ENCODE measurements at places on chromosomes 3 and 15.

- no peak for DNase-seq
Observed at GRCh38 chr3:194711286-194711685, 25.6 kb downstream of the FAM43A start.

- DNase-seq, result no peak
Observed at GRCh38 chr3:190499122-190499521, 14.8 kb upstream of the IL1RAP start.

GRCh38 chr3:39387411-39387975 lies 4.3 kb downstream of the SLC25A38 start:
- DNase-seq, result no peak

GRCh38 chr3:59412516-59412915 lies 362.7 kb upstream of the CFAP20DC start:
- DNase-seq, result no peak

DNA sequence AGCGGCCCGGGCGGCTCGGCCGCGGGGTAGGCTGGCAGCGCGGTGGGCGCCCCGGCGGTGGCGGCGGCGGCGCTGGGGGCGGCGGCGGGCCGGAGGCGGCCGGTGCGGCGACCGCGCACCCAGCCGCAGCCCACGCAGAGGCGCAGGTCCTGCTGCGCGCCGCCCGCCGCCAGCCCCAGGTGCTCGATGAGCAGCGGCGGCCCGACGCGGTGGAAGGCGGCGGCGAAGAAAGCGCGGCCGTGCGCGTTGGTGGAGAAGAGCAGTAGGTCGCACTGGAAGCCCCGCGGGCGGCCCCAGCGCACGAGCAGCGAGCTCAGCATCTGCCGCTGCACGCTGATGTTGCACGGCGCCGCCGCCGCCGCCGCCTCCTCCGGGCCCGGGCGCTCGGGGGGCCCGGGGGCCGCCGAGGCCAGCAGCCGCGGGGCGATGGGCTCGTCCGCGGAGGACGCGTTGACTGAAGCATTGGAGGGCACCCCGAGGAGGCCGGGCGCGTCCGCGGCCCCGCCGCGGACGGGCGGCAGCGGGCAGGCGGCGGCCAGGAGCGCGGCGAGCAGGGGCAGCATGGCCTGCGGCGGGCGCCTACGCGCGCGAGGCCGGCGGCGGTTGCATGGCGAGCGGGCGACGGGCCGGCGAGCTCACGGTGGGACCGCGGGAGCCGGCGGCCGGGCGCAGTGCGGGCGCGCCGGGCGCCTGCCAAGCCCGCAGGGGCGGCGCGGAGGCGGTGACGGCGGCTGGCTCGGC lies 452 bp downstream of the TMEM158 start:
- DNase-seq, result peak; percentile 54

- peak; percentile 61 for DNase-seq
Observed at GRCh38 chr15:72835294-72835890, 51.8 kb upstream of the ADPGK start.

DNA sequence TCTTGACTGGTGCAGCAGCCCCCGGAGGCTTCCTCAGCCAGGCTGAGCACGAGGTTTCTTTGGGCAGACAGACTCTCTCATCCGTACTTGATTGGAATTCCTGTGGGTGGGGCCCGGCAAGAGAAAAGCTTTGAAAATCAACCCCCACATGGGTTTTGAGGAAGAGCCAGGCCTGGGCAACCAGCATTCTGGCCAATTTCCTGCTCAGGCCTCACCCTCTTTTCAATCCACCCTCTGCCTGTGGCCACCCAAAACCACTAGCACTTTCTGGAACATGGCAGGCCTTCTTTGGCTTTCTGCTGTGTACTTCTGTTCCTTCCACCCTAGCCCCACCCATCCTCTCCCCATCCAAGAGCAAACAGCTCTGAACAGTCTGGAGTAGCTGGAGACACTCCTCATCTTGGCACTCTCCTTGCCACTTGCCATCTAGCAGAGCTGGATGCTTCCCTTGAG lies 5.9 kb downstream of the MYO5C start:
- no peak for DNase-seq

- no peak for DNase-seq
Observed at GRCh38 chr3:41301548-41301947, 102.2 kb downstream of the CTNNB1 start.

DNA sequence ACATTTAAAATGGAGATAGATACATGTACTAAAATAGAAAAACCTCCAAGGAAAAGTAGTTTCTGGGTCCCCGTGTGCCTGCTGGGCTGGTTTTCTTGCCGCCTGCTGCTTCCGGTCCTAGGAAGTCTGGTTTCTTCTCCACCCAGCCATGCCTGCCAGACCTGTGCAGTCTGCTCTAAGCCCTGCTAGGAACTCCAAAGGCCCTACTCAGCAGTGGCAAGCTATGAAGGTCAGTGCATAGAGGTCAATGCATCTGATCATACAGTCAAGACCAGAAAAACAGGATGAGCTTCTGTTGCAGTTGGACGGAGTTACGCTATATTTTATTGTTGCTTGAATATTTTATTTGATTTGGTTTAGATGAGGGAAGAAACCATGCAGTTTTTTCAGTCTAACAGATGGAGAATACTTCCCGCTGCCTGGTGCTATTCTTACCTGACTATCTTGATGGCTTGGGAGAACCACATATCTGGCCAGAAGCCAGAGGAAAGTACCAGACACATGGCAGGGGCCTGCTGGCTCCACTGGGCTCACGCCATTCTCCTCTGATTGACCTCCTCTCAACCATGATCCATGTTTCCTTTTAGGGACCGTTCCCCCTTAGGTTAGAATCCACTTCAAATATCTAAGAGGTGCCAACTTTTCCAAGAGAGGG lies 226.8 kb upstream of the ST8SIA2 start:
- DNase-seq, result no peak

DNA sequence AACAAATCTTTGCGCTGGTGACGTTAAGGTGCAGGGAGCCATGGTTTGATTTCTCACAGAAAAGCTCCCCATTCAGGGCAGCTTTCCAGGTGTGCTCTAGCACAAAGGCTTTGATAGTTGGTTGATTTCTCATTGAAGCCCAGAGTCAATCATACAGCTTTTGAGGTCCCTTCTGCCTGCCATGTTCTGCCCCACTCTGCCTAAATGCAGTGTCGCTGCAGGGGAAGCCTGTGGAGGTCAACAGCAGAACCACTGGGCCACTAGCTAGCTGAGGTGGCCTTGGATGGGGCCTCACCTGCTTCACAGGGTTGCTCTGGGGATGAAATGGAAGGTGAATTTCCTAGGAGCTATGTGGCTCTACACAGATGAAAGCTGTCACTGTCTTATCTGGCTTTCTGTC lies 278.3 kb downstream of the TLE3 start:
- no peak for DNase-seq

- no peak for DNase-seq
Observed at GRCh38 chr15:51619331-51620035, 3.1 kb downstream of the DMXL2 start.

- no peak for DNase-seq
Observed at GRCh38 chr3:123813876-123814275, 70.3 kb downstream of the MYLK start.

- DNase-seq, result no peak
Observed at GRCh38 chr15:81194723-81195122, 2.0 kb upstream of the IL16 start.

GRCh38 chr3:50518436-50518835 lies 15.0 kb upstream of the CACNA2D2 start:
- no peak for DNase-seq

- DNase-seq, result no peak
Observed at GRCh38 chr3:42640771-42641370, 12.6 kb upstream of the ZBTB47 start.

GRCh38 chr3:68809596-68809995 lies 122.8 kb downstream of the TAFA4 start:
- DNase-seq, result no peak

GRCh38 chr3:154156530-154156929 lies 35.3 kb downstream of the ARHGEF26 start:
- DNase-seq, result peak; percentile 36

GRCh38 chr3:44235604-44236484 lies 5.8 kb upstream of the TOPAZ1 start:
- DNase-seq, result peak; percentile 89

DNA sequence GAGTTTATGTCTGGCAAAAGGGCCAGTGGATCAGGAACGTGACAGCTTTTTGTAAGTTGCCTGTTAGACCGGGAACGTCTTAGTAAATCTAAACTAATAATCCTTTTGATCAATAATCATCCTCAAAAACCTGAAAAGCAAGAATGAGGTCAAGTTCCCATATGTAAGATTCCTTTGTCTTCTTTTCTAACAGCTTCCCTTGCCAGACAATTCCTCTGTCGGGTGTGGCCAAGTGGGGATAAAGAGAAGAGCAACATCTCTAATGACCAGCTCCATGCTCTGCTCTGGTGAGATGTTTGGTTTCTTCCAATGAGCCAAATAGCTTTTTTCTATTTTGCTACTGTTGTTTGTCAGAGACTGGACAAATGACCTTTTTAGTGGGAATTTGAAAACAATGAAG lies 19.8 kb downstream of the FANCD2OS start:
- no peak for DNase-seq

- no peak for DNase-seq
Observed at GRCh38 chr3:25428789-25429335, 799 bp downstream of the RARB start.
